ENCODE measurements at places on chromosomes 5 and 9.

DNA sequence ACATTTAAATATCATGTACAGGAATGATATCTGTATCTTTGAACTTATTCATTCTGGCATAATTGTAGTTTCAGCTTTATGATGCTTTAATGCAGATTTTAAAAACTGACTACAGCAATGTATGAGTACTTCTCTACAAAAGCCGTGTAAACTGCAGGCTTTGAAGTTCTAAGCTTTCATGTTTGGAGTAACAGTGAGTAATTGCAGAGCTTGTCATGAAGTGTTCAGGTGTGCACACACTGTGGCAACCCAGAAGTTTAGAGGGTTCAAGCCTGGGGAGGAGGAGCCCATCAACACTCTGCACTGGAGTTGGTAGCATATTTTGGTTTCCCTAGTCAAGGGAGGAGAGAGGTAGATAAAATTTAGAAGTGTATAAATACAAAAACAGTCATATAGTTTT, 130.9 kb downstream of the CD180 start:
- DNase-seq = no peak

- DNase-seq = no peak
Measured at GRCh38 chr5:127280491-127281220, 9.9 kb upstream of the MEGF10 start.

GRCh38 chr9:109267555-109267954, 53.3 kb downstream of the EPB41L4B start:
- DNase-seq = no peak

GRCh38 chr9:16794103-16794502, 76.4 kb downstream of the BNC2 start:
- no peak for DNase-seq

DNA sequence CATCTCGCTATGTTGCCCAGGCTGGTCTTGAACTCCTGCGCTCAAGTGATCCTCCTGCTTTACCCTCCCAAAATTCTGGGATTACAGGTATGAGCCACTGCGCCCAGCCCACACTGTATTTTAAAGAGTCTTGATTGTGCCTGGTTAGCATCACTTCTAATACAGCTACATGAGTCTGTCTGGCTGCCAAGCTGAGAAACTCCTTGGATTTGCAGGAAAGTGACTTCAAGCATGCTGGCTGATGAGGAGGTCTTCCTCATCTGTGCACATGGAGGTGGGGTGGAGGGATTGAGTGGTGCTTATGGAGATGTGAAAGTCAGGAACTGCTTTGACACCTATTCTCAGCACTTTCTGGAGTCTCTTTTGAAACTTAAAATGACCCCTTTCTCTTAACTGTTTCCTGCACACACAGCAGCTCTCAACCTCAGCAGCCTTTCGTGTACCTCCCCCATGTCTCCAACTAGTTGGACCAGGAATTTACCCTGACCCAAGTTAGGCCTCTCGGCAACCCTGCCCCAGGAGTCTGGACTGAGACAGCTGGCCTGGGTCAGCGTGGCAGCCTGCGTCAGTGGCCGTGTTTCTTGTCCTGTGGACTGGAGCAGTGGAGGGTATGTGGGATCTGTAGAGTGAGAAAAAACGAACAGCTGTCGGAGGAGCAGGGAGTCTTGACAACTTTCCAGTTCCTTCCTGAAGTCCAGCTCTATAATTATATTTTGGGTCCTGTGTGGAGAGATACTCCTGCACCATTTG, 72.5 kb downstream of the ACER2 start:
- no peak for DNase-seq
